ENCODE measurements at places on chromosomes 7 and 10.
A peak's percentile ranks its signal among the peaks of the same experiment; 100 is the strongest.

DNA sequence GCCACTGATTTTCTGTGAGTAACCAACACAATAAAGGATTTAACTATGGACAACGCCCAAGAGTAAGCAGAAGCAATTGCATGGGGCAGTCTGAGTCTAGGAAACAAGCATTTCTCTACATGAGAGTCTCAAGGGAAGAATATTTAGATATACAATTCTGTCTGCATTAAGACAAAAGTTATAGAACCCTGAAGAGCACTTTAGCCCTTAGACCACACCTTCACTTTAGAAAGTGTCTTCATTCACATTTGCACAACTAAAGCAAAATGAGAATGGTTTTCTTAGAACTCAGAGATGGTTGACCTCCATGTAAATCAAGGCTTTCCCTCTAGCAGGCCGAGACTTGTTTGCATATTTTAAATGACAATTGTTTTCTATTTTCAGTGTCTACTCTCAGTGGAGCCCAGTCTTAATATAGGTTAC, 25.5 kb upstream of the TRIM24 start:
- DNase-seq: no peak

- DNase-seq: no peak
These were observed 134.6 kb downstream of the TEX36 start for GRCh38 chr10:125548356-125548755.

DNA sequence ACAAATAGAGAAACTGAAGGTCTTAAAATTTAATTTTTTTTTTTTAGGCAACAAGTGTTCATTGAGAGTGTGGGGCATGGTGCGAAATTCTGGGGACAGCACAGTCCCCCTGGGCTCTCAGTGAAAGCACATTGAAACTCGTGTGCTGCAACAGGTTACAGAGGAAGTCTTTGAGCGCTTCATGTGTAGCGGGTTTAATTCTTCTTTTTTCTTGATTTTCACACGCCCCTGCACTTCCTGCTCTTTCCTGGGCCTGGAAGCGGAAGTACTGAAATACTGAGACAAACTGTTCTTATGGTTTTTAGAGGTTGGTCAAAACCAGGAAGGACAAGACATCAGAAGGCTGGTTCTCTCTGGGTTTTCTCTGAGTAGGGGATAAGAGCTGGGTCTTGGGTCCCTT, 203.5 kb downstream of the PTEN start:
- DNase-seq: no peak

GRCh38 chr10:71064413-71065118, 147.8 kb upstream of the UNC5B start:
- no peak for DNase-seq

DNA sequence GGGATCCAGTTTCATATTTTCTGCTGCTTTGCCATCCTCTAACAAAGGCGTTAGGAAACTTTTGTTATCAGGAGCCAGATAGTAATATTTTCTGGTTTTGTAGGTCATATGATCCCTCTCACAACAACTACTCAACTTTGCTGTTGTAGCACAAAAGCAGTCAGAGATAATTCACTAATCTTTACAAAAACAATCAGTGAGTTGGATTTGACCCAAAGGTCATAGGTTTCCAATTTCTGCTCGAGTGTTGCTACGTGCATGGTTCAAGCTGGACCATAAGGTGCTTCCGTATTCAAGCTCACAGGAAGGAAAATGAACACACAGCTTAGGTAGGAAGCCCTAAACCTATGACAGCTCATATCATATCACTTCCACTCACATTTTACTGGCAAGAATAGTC, 92.4 kb upstream of the SFMBT2 start:
- no peak for DNase-seq

GRCh38 chr7:32218741-32219288, 148.6 kb upstream of the PDE1C start:
- DNase-seq: no peak

GRCh38 chr7:35748371-35748770, 52.5 kb upstream of the SEPTIN7 start:
- DNase-seq: no peak

DNA sequence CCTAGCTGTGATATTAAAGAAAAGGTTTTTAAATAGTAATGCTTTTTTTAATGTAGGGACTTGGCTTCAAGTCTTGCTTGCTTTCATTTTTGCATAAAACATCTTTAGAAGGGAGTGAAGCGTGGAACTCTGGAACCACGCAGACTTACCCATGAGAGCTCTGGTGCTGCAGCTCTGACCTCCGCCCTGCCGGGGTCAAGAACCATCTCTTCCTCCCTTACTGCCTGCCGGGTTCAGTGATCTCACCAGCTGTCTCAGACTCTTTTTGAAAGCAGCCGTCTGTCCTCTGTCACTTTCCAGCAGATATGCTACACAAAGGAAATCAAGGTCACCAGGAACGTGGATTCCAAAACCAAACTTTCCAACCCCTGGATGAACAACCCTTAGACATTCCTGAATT, 353.8 kb downstream of the GPR37 start:
- no peak for DNase-seq

DNA sequence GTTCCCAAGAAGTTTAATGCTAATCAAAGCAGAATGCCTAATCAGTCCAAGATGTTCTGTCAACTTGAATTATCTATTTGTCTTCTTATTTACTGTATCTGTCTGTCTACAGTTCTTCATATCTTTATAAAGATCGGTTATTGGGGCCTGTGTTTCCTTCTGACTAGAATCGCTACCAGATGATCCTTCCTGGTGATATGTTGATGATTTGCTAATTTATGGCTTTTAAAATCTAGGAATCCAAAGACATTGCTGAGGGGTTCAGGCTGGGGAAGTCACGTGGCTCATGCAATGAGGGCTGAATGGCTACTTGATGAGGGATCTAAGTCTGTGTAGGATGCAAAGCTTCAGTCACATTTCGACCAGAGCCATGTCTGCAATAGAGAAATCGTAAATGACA, 536.3 kb downstream of the KCNMA1 start:
- DNase-seq: no peak

DNA sequence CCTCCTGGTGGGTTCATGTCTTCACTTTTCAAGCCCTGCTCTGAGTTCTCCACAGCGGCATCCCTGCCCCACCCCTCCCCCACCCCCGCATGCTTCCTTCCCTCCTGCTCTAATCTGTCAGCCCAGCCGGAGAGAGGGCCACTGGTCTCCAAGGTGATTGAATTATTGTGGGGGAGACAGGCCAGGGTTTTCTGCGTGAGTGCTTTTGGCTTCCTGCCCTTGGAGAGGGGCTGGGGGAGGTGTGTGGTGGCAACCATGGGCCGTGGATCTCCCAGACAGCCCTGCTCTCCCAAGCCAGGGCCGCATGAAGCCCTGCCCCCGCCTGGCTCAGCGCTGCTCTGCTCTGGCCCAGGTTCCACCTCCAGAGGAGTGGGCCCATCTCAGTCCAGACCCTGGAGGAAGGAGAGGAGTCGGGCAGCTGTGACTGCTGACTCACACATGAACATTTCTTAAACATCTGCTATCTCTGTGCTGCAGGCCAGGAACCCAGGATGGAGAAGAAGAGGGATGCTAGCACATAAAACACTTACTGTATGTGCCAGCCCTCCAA, 109.9 kb downstream of the ZMIZ1 start:
- DNase-seq: no peak

- DNase-seq: no peak
These were observed 276.1 kb downstream of the ELFN1 start for GRCh38 chr7:1946025-1946772.

GRCh38 chr7:40763319-40764287, 628.8 kb downstream of the SUGCT start:
- peak; percentile 83 for DNase-seq

- no peak for DNase-seq
These were observed 149.8 kb downstream of the XPNPEP1 start for GRCh38 chr10:109773288-109774120.

- no peak for DNase-seq
These were observed 62.7 kb downstream of the CUZD1 start for GRCh38 chr10:122782911-122783310.

GRCh38 chr7:123789206-123789784, 40.5 kb upstream of the WASL start:
- DNase-seq: no peak

DNA sequence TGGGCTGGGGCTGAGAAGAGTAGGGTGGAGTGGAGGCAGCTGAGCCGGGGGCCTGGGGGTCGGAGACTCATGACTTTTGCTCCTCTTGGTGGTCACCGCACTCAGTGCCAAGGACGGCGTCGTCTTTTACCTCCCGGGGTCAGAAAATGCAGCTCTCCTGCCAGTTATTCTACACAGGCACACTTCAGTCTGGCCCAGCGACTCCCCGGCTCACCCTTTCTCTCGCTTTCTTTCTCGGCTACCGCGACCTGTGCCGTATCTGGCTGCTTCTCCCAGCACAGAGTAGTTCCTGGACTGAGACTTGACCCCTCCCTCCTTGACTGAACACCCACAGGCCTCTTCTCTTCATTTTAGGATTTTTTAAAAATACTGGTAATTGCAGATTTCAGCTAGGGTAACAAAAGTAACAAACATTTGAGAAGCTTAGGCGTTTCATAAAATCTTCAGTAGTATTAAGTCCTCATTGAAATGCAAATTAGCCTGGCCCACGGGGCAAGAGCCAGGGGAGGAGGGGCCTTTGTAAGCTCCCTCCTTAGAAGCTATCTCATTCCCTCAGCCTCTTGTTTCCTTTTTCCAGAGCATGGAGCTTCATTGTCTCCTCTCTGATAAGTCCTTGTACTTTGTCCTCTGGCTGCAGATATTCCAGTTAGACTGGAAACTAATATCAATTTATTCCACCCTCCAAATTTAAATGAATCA, 1.1 kb upstream of the PRLHR start:
- no peak for DNase-seq

DNA sequence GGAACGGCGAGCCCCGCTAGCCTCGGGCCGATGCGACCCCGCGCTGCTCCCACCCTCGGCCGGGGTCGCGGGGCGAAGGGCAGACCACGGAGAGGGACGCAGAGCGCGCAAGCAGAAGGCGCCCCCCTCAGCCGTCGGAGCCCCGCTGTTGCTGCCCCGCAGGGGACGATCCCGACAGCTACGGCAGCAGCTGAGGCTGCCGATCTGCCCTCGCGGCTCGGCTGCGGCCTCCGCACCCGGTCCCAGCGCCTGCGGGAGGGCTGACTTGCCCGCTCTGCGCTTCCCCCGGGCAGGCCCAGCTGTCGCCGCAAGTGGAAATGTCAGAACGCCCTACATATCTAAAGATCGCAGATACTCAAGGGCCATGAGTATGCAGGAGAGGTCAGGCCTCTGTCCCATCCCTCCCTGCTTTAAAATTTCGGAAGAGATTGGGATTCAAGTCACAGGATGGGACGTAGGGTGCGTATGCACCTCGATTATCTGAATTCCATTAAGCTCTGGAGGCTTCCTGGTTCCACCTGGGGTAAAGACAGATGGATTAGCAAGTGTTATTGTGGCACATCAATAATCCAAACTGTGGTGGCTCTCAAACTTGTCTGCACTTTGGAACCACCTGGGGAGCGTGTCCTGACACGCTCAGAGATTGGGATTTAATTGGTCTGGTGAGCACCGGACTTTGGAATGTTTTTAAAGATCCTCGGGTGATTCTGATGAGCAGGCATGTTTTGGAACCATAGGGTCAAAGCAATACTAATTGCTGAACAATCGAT, at the start of gene CRPPA:
Gene CRPPA (minus strand): TSS at position 206 of the 770 bp plus-strand sequence. CDS start 216 bp downstream, outside the sequence.
- DNase-seq: no peak

DNA sequence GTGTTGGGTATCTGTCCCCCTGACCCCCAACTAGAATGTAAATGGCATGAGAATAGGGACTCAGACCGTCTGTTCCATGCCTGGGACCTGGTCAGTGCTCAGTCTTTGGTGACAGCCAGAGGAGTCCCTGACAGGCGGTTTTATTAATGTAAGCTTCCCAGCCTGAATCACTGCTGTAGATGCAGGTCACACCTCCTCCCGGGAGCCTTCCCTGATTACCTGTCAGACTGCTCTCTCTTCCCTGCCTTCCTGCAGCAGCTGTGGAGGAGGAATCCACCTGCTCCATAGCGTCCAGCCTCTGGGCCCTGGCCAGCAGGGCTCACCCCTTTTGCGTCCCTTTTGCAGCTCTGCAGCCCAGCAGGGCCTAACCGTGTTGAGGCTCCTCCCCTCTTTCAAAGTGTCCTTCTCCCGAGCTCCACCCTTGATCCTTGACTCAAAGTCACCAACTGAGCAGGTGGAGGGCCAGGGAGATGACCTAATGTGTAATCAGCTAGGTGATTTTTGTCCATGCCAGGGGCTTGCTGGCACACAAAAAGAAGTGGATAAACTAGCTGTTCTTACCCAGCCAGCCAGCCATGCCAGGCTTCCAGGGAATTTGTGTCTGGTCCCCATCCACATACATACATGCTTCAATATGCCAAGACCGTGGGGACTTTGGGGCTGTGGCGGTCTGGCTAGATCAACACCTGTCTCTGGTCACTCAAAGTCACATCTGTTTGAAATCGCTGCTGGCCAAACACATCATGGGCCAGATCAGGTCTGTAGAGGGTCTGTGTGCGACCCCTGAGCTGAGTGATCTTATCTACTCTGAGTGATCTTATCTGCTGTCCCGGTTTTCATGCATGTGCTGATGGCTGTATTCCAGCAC, 195.1 kb downstream of the CCDC3 start:
- no peak for DNase-seq

GRCh38 chr10:131044379-131045111, 267.0 kb downstream of the TCERG1L start:
- DNase-seq: no peak

GRCh38 chr7:79361214-79361613, 92.3 kb downstream of the MAGI2 start:
- no peak for DNase-seq

GRCh38 chr10:88964869-88965415, 12.4 kb upstream of the ACTA2 start:
- no peak for DNase-seq

GRCh38 chr10:118809357-118810220, 54.8 kb upstream of the CACUL1 start:
- DNase-seq: no peak

- DNase-seq: no peak
These were observed 25.4 kb downstream of the CYP2C9 start for GRCh38 chr10:94963901-94964300.

GRCh38 chr7:6407434-6407833, 40.3 kb downstream of the DAGLB start:
- no peak for DNase-seq

DNA sequence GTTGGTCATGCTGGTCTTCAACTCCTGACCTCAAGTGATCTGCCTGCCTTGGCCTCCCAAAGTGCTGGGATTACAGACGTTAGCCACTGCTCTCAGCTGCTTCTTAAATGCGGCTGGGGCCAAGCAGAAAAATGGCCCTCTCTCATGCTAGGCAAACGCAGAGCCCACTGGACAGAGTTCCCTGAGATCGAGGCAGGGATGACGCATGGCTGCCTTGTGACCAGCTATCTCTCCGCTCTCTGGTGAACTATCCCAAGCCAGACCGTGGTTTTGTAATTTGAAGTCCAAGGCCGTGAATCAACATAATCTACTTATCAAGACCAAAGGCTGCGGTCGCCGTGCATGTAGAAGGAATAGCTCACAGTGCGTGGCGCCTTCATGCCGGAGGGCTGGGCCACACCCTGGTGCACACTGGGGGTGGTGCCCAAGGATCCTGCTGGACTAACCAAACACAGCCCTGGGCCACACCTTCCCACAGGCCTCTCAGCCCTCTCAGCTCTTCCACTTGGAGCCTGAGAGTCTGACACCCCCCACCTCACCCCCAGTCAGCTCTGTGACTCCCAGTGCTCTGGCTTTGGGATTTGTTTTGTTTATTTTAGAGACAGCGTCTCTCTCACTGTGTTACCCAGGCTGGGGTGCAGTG, 88.1 kb upstream of the CUX1 start:
- peak; percentile 40 for DNase-seq

Measured in AG04449 (cell line).